NCI-H1105 (cell line): ENCODE measurements at places on chromosomes 4 and X.

DNA sequence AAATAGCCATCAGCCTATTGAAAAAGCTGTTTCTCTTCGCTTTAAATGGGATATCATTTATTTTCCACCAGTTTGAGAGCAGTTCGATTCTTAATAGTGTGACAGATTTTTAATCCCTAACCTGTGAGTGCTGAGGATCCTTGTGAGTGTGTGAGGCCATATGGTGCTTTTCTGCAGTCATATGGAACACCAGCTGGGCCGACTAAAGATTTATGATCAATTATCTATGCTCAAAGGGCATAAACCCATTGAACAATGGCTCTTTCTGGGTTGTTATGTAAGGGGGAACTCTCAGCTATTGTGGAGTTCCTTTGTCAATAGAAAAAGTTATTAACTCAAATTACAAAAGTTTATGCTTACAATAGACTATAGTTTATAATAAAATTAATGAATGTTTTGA, 1003.6 kb downstream of the FAT4 start:
- no peak for DNase-seq

- no peak for DNase-seq
Observed at GRCh38 chrX:115892787-115893671, 277.5 kb upstream of the AGTR2 start.

DNA sequence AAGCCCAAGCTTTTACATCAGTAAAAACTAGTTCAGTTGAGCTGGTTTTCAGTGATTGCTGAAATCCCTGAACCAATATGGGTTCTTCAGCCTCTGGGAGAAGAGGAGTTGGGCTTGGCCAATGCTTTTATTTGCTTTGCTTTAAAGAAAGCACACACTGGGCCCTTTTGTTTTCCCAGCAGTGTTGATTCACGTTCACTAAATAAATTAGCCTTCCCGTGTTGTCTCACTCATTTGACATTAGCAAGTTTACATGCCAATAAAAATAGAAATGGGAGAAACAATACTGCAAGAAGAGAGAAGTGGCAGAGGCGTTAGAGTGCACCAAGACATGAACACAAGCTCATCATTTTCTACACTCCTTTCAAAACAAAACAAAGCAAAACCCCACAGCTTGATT, 136.2 kb downstream of the SHROOM3 start:
- no peak for DNase-seq

DNA sequence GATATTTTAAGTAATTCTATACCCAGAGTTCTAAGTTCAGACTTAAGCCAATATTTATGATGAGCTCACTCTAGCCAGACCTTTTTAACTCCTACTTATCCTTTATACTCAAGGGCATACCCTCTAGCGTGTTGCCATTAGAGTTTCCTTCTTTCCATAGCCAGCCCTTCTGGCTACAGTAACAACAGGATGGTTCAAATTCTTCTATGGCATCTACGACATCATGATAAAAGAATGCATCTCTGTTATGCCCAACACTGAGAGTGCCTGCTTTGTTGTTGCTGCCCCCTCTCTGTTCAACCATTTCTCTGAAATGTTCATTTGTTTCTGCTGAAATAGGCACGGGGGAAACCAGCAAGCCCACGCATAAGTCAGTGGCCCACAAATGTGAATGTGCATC, 104.5 kb downstream of the UBE2NL start:
- DNase-seq: no peak

- DNase-seq: no peak
Observed at GRCh38 chr4:176758731-176759130, 34.0 kb downstream of the VEGFC start.

- DNase-seq: peak; percentile 26
Observed at GRCh38 chrX:101417981-101418841, 10.2 kb downstream of the HNRNPH2 start.

- DNase-seq: no peak
Observed at GRCh38 chrX:31392513-31392912, 320.7 kb upstream of the FTHL17 start.
